Mesenteric fat pad (tissue), 1 donor: ENCODE measurements at places on chromosomes 3 and 15. TPM values are rescaled to one million over a fixed set of nuclear protein-coding genes. Genes with fewer than 3 reads are reported as not detected.

GRCh38 chr15:94256511-94256910 lies 25.1 kb downstream of the MCTP2 start:
- DNase-seq = no peak

GRCh38 chr3:186452517-186452916 lies 90.5 kb upstream of the DGKG start:
- no peak for DNase-seq

The ALDH1A2 gene
- total RNA-seq = 7.5 TPM

The AGBL1 gene
- not detected for total RNA-seq

The ZBBX gene
- not detected for total RNA-seq

- DNase-seq = peak; percentile 87
Observed at GRCh38 chr3:46668116-46668515, 25.4 kb downstream of the ALS2CL start.

DNA sequence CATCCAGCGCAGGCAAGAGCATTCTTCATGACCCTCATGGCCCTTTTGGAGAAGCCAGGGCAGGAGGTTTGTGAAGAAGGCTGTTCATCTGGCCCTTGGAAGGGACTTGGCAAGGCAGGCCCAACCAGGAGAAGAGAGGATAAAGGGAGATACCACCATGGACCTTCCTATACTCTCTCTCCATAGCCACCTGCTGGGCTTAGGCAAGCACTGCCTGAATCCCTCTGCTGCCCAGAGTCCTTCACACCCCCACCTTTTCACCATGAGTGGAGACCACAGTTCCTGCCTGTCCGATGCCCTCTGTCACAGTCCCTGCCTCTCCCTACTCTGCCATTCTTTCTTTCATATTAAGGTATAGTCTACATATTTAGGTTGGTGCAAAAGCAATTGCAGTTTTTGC lies 10.6 kb upstream of the SFMBT1 start:
- no peak for DNase-seq

DNA sequence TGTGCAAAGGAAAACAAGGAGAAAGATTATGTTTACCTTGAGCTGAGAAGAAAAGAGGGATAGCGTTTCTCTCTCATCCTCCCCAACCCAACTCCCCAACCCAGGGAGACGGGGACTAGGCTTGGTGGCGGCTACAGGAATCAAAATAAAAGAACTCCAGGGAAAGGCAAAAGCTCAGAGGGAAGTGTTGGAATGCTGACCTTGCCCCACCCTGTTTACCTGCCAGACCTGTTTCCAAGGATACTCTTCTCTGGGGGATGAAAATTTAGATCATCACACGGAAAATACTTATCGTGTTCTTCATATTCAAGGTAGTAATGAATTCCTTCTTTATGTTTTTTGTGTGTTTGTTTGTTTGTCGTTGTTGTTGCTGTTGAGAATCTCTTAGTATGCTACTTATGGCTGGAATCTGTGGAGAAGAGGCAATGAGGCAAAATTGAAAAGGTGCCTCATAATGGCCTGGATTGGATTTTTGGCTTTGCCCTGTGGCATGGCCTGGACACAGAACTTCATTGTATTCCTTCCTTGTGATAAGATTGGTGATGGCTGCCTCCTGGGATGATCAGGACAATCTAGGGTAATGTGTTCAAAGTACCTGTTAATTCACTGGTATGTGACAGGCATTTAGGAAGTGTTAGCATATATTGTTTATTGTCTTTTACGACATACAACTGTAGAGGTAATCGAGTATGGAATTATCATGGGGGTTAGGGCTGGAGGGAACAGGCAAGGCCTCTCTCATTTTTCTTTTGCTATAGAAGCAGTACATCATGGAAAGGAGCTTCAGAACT lies 11.1 kb upstream of the TPRG1 start:
- DNase-seq = no peak

DNA sequence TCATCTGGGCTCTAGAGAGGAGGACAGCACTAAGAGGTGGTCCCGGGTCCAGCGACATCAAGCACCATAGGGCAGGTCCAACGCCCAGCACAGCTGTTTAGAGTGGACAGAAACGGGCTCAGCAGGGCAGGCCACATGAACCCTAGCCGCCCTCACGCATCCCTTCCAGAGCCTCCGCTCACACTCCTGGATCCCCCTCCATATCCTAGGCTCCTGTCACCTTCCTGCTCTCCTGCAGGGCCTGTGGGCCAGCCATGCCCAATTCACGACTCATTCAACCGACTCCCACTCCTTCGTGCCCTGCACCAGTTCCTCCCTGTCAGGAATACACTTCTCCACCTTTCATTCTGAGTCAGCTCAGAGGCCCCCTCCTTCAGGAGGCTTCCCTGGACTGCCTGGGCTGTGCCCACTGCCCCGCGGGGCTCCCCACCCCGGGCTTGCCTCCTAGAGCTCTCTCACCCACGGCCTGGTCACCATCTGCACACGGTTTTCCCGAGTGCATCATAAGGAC lies 90.2 kb downstream of the LINGO1 start:
- DNase-seq = no peak

The MFAP1 gene
- 17.9 TPM for total RNA-seq

DNA sequence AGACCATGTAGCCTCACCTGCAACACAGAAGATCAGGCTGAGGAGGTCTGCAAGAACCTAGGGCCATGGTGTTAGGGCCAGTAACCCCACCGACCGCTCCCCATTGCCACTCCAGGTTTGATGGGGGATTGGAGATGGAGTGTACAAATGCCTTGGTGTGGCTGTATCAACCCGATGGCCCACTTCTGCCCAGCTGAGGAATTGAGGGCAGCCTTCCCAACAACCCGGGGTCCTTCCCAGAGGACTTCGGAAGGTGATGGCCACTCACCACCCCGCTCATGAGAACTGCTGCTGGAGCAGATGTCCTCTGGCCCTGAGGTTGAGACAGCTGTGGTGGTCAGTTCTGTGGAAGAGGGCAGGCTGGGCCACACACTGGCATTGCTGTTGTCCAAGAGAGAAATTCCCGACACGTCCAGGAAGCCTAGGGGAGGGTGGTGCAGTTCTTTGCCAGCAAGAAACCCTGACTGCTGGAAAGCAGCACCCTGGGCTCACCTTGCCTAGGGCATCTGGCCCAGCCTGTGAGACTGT lies 8.9 kb downstream of the GORASP1 start:
- DNase-seq = no peak

GRCh38 chr3:191455257-191455952 lies 5.6 kb upstream of the PYDC2 start:
- no peak for DNase-seq

The CCR8 gene
- total RNA-seq = not detected
